ENCODE measurements at places on chromosomes 12 and 14.

- no peak for DNase-seq
Observed at GRCh38 chr12:48022676-48023385, 18.6 kb upstream of the COL2A1 start.

- no peak for DNase-seq
Observed at GRCh38 chr14:21923820-21924219, 250.2 kb upstream of the OR4E1 start.

DNA sequence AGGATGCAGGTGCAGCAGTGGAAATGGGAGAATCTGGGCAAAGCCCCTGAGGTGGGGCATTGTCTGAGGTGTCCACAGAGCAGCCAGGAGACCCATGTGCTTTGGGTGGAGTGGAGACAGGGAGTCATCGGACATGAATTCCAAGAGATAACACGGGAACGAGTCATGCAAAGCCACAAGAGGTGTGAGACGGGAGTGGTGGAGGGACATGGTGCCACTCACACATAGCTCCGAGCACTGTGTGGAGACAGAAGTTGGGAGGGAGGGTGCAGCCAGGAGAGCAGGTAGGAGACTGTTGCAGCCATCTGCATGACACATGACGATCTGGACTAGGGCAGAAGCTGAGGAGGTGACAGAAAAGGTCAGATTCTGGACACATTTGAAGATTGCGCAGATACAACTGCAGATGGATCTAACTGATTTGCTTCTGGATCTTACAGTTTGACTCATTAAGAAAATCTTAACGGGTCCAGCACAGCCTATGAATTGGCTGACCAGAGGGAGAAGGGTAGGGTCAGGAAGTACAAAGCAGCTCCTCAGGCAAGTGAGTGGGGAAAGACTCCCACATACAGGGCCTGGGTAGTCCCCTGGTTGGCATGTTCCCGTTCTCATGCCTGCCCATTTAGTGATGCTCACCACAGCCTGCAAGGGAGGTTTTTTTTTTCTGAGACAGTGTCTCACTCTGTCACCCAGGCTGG is 379.8 kb downstream of the FUT8 start:
- DNase-seq, result no peak

DNA sequence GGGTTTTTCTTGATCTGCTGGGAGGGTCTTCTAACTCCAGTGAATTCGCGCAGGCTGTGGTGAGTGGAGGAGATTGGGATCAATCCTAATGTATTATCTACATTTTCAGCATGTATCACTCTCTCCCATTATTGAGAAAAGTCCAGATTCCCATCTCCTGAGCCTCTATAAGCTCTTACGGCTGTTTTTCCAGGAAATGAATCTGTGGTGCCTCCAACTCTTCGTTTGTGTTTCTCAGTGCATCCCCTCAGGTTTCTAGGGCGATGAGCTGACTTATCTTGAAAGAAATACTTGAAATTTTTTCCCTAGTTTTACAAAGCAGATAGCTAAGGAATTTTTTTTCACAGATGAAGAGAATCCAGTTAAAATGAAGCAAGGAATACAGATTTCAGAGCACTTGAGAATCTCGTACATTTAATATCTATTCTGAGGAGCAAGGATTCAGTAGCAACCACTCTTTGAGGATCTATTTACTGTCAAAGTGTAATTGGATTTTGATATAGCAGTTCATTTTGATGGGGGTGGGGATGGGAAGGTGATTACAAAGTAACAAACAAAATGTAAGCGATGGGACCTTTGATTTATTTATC is 138.7 kb downstream of the BRMS1L start:
- DNase-seq, result no peak

- no peak for DNase-seq
Observed at GRCh38 chr12:27806259-27806658, 26.2 kb upstream of the MANSC4 start.

- no peak for DNase-seq
Observed at GRCh38 chr12:93299262-93299846, 78.4 kb upstream of the NUDT4 start.

DNA sequence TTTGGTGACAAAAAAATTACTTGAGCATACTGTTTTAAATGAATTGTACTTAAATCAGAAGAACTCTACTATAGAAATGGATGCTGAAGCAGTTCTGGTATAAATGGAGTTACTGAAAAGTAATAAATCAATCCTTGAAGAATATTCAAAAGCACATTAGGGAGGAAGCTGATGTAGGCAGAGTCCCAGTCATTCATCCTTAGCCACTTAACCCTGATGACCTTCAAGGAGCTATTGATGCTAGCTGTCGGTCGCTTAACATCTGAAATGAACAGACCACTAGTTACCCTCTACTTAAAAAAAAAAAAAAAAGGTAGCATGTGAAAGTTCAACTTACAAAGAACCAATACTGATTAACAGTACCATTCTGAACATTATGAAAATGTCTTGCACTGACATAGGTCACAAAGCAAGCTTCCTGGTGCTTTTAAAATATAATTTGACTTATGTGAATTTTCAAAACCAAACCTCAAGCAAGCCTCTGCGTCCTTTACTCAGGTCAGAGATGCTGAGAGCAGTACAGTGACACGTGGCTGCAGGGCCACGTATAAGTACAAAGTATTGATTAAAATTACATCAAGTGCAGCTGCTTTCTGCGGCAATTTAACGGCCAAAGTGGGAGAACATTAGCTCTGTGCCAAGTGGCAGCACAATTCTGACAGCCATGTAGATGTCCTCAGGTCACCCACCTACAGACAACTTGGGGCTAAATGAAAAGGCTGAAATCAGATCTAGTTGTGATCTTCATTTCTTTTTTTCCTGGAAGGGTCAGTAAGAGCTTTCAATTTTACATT is 18.1 kb downstream of the PPM1H start:
- DNase-seq, result no peak

- no peak for DNase-seq
Observed at GRCh38 chr14:99755629-99756603, 37.3 kb upstream of the EML1 start.

DNA sequence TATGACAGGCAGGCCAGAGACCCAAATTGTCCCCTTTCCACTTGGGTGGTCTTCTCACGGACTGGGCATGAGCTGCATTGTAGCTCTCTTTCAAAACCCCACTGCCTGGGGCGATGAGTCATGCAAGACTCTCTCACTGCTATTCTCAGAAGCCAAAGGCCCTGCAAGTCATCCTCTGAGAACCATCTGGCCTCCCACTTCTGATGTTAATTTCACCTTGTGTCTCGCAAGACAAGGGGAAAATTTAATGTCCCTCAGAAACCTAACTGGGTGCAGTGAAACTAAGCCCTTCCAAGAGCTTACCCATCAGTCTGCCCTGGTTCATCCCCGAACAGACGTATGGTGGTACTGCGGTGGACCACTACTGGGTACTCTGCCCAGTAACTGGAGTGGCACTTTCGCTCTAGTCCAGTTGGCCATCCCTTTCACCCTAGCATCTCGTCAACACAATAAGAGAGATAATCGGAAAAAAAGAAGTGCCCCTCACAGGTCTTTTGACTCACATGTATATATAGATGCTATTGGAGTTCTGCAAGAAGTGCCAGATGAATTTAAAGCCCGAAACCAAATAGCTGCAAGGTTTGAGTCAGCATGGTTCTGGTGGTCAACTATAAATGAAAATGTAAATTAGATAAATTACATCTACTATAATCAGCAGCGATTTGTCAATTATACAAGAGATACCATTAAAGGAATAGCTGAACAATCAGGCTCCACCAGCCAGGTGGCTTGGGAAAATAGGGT is 31.3 kb upstream of the LALBA start:
- peak; percentile 34 for DNase-seq

DNA sequence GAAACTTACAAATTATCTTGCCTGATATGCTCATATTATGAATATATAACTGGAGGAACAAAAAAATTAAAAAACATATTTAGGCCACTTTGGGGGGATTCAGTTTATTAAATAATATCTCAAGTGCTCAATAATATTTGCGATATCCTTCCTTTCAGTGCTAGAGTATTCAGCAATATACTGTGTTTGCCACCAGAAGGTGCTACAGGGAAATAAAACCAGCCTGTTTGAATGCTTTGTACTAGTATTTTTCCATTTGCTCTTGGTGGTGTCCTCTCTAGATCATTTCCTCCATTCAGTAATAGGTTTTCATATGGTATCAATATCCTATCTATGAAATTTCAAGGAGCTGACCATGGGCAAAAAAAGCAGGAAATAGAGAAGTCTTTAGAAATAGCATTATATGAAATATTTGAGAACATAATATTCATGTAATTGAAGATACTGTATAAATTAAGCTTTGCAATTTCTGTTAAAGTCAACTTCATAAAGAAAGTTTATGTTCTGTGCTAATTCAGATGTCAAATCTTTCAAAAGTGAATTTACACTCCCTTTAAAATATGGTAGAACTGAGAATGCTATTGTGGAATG is 106.2 kb upstream of the NAV3 start:
- DNase-seq, result no peak

DNA sequence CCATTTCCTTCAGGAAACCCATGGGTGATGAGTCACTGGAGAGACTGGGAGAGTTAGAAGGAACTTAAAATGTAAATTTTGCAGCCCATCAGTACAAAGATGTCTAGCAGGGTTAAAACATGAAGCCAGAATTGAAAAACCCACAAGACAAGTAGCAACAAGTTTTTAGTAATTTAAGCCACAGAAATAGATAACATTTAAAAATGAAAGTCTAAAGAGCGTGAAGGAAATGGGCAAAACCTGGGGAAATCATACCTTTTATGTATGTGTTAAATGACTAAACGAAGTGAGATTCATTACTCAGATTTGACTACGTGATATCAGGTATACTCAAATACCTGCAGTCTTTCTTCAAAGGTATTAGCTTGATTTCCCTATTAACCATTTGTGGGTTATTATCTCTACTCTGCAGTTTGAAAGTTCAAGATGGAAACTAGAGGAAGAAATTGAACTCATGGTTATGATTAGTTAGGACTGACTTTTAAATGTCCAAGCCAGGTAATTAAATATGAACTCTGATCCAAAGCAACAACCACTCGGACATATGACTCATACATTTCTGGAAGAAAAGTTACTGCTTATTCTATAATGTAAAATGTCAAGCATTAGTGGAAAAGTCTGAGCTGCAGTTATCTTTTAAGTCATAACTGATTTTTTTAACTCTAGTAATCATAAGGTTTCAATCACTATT is 84.1 kb downstream of the ITPR2 start:
- DNase-seq, result no peak

DNA sequence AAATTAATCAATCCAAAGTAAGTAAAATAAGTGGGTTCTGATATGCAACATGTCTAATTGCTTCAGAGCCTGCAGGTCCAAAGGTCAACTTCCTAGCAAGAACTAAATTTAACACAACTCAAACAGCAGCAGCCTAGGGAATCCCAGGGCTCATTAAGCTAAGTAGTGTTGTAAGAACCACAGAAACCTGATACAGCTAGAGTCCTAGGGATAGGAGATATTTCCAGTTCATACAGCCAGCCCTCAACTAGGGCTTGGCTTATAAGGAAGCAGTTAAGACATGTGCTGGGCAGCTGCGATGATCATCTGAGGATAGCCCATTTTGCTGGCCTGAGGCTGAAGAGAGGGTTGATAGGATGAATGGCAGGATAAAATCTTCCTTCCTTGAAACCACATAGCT is at the start of gene OR4Q3:
Gene OR4Q3 (plus strand): TSS at position 316 of the 400 bp plus-strand sequence.
- DNase-seq, result no peak

Data from erythroblast (primary cell).